ENCODE measurements at places on chromosomes 3 and 15.

GRCh38 chr3:71395927-71396695, 187.4 kb downstream of the FOXP1 start:
- no peak for DNase-seq

DNA sequence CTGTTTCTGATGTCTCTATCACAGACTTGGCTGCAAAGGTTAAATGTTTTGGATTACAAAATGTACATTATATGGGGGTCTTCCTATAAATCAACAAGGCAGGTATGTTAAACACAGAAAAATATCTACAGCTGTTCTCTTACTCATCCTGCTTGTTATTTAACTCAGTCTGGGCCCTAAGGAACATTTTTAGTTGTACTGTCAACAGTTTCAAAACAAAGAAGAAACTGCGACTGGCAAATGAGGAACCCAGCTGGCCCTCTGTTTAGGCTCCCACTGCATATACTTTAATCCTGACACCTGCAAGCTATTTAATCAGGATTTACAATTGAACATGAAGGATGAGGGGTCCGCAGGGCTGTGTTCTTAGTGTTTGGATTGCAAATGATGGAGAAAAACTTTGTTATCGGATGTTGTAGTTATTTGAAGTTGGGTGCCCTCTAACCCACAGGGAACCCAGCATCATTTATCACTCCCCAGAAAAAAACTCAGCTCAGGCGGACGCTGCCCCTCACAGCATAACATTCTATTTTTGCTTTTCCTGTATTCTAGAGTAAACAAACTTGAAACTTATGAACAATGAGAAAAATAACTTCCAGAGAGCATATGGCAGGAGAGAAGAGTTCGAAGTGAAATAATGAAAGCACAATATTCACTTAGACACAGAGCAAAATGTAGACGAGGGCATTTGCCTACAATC, 91.2 kb downstream of the POLR2M start:
- no peak for DNase-seq

DNA sequence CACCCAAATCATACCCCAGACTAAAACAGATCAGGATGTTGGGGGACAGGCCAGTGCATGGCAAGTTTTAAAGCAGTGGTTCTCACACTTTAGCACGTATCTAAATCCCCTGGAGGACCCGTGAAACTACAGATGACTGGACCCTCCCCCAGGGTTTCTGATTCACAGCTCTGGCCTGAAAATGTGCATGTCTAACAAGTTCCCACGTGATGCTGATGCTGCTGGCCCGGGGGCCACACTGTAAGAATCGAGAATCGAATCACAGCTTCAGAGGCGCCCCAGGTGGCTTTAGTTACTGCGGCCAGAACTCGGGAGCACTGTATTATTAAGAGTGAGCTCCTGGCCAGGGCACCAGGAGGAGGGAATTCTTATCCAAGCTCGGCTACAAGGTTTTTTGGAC, 11.6 kb downstream of the ADAMTS17 start:
- DNase-seq: no peak

DNA sequence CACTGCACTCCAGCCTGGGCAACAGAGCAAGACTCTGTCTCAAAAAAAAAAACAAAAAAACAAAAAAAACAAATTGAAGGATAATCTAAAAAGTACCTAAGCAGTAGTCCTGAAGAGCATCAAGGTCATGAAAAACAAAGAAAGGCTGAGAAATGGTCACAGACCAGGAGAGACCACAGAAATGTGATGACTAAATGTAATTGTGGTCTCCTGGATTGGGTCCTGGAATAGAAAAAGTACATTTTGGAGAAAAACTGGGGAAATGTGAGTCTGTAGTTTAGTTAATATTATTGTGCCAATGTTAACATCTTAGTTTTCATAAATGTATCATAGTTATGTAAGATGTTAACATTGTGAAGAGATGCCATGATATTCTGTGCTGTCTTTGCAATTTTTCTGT, 267.5 kb upstream of the NR2E3 start:
- no peak for DNase-seq

- DNase-seq: no peak
Observed at GRCh38 chr3:171487382-171487781, 27.2 kb upstream of the TNIK start.

- DNase-seq: no peak
Observed at GRCh38 chr3:85801955-85802354, 843.2 kb downstream of the CADM2 start.
